ENCODE measurements at places on chromosomes 1 and 21.

GRCh38 chr1:118914379-118915161, 73.6 kb downstream of the TBX15 start:
- DNase-seq = no peak

- DNase-seq = no peak
These were observed 236.2 kb downstream of the NFIA start for GRCh38 chr1:61318319-61319125.

- DNase-seq = no peak
These were observed 298.1 kb upstream of the POU3F1 start for GRCh38 chr1:38344716-38345115.

DNA sequence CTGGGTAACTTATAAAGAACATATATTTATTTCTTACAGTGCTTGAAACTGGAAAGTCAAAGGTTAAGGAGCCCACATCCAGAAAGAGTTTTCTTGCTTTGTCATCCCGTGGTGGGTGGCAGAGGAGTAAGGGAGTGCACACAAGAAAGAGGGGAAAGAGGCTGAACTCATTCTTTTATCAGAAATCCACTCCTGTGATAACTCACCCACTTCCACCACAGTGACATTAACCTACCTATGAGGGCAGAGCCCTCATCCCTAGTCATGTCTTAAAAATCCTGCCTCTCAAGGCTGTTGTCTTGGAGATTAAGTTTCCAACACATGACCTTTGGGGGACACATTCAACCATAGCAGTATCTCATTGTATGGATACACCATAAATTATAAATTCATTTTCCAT, 32.5 kb upstream of the RGS4 start:
- no peak for DNase-seq

DNA sequence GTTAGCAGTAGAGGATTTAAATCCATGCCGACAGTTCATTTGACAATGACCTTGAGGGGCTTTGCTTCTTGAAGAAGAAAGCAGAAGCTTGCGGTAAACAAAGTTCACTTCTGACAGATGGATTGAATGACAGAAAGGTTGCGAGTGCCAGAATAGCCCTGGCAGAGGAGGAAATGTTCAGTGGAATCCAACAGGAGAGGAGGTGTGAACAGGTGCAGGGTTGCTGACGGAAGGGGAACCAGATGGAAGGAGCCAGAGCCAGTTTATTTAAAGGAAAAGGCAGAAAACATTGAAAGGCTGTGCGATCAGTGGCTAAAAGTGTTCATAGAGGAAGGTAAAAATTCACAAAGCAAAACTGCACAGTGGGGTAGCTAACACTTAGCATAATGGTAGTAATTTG, 141.0 kb downstream of the SDCCAG8 start:
- no peak for DNase-seq

DNA sequence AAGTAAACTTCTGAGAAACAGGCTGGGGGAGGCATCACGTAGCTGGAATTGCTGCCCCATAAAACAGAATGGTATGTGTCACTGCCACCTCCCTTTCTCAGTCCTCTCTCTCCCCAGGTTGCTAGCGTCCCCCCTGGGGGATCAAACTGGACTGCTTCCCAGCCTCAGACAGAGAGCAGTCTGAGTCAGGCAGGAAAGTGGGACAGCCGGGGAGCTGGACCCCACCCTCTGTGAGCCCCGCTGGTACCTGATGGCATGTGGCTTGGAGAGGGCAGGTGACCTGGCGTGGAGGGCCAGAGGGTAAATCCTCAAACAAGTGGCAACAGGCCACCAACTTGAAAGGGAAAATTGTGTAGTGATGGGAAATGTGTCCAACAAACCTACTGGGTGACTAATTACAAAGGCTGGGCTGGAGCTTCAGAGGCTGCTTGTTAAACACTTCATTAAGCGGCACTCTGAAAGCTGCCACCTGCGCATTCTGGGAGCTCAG, 1.0 kb upstream of the SFN start:
- no peak for DNase-seq

DNA sequence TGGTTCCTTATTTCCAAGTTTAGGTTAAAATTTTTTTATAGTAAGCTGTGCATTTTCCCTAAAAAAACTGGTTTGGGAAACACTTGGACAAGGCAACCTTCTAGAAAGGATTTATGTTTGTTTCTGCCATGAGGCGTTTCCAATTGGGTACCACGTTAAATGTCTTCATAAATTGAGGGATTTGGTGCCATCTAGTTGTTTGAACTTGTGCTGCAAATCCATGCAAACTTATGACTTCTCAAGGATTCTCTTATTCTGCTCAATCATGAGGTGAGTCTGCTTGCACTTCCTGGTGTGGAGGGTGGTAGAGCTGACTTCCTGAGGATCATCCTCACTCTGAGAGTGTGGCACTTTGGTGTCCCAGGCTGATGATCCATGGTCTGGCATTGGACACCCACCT, 123.3 kb downstream of the PCNX2 start:
- no peak for DNase-seq

GRCh38 chr1:33878392-33878791, 14.5 kb downstream of the HMGB4 start:
- no peak for DNase-seq

DNA sequence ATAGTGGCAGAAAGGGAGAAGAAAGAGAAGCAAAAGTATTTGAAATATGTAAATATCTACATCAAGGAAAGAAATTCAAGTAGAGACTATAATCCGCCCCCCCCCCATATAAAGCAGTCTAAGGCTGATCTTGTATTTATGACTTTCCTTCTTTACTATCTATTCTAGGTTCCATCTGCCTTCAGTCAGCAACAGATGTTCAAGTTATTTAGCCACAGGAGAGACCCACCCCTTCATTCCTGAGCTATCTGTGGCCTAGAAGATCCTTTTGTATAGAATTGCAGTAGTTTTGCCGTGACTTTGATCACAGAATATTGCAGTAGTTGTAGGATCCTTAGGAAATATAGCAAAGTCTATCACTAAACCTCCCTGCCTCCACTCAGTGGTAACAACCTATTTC, 10.7 kb upstream of the BSDC1 start:
- no peak for DNase-seq

DNA sequence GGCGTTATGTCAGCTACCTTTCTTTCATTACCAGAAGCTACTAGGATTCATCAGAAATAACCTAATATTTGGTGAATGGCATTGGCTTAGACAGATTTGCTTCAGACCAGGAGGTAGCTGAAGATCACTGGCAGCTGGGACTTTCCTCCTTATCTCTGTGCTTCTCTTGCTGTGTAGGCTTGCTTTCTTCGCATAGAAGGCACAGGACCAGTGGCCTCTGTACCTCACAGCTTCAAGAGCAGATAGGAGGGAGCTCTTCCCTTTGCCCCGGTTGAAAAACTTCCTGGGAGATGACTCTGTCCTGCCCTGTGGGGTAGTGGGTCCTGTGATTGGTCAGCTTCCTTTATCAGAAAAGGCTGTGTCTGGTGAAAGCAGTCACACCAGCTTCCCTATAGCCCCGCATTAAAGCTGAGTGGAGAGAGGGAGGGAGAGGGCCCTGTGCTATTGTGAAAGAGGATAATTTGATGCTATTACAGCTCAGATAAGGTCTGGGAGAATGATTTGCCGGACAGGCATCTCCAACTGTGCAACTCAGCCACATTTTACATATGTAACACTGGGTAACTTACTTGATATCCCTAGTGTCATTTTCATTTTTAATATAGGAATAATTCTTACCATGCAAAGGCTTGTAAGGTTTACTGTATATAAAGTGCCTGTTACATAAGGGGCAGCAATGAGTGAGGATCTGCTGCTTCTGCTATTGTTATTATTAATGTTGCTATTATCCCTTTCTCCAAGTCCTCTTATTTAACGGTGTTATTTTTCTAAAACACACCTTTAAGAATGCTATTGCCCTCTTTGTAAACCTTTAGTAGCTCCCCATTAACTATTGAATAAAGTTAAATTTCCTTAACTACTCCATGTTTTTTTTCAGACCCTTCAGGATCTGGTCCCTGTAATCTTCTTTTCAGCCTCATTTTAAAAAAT, 31.6 kb downstream of the OSBPL9 start:
- peak; percentile 23 for DNase-seq

DNA sequence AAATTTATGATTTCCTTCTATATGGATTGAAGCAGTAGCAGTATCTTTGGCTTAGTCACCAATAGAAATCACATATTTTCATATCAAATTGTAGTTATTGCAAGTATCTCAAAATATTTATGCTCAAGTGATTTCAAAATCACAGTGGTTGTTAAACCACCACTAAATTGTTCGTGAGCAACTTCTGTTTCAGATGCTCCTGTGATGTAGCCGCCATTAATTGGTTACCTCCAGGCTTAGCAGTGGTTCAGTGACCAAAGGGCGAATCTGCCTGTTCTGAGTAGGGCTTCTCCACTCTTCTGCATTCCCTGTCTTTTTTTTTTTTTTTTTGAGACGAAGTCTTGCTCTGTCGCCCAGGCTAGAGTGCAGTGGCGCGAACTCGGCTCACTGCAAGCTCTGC, 1.9 kb upstream of the CNKSR1 start:
- no peak for DNase-seq

DNA sequence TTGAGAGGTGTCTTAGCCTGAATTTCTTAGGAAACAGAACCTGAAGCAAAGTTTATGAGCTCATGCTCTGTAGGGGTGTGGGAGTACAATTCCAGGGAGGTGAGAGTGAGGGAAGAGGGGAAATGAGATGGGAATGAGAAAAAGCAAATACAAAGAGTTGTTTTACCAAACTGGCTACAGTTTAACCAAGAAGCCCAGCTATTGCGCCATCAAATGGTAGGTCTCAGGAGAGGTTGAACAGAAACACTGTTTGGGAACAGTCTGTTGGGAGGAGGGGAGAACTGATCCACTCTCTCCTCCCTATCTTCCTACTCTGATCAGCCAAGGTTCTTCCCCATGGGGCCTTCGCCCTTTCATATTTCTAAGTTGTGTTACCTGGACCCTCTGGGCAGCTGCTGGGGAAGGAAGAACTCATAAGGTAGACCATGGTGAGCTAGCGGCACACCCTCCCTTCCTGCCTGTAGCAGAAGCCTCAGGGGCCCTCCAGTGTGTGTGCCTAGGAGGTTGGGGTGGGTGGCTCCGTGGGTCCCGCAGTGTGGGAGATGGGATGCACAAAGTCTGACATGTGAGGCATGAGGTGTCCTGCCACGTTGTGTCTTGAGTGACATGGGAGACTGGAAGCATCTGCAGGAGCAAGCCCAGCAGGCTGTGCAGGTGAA, 120.5 kb downstream of the UCK2 start:
- DNase-seq = no peak

DNA sequence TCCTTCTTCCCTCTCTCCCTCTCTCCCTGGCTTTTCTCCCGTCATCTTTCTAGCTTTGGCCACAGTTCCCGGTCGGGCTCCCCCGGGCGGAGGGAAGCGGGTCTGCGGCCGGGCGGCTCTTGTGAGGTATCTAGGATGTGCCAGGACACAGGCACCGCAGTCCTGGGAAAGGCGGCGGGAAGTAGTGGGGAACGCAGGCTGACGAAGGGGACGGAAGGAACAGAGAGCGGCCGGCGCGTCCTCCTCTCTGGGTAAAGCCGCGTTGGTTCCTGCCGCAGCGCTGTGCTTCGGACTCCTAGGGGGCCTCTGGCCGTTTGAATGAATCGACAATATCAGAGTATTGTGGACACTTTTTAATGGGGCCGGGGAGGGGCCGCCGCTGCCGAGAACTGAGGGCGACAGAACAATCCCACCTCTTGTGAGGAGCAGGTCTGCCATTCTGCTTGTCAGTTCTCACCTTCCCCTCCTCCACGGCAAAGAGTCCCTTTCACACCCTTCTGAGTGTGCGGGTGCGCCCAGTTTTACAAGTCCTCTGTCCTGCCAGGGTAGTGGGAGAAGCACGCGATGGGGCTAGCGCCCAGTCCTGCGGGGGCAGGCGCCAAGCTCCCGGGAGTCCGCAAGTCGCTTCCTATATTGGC, 1.2 kb upstream of the LHX9 start:
- DNase-seq = no peak

DNA sequence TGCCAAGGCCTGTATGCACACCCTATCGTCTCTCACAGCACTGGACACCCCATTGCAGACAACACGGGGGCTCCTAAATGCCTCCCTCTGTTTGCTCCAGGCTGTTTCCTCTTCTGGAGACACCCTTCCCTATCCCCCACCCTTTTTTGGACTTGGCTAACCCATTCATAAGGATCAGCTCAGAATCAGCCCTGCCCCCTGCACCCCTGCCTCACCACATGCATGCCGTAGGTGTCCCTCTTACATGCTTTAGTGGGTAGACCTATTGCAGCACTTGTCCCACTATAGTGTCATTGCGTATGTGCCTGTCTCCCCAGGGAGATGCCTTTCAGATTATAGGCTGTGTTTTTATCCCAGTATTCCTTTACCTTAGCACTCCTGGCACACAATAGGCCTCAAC, 30.9 kb downstream of the OPTC start:
- DNase-seq = no peak

All from iPS DF 19.7 (cell line).